ENCODE measurements at places on chromosomes 7 and 10.

DNA sequence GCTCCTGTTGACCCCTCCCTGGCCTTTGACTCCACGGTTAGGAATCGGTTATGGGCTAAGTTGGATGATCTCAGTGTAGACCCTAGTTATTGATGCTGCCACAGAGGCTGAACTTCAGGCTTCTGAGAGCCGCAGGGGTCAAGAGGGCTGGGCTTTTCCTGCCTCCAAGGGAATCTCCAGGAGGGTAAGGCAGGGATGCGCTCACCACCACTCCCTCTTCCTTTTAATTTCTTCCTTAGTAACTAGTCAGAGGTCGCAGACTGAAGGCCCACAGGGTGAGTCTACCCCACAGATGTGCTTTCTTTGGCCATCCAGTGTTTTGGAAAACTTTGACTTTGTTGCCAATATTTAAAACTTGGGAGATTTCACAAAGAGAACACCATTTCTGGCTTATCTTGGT, 151.0 kb upstream of the TCF7L2 start:
- DNase-seq: no peak

- DNase-seq: no peak
Measured at GRCh38 chr10:75107756-75108683, 3.4 kb upstream of the SAMD8 start.

GRCh38 chr7:149884016-149884415, 10.2 kb downstream of the ATP6V0E2 start:
- DNase-seq: no peak

- no peak for DNase-seq
Measured at GRCh38 chr7:50304129-50304910, at the start of gene IKZF1. Gene IKZF1 (plus strand): TSS chr7:50304716. CDS start chr7:50319062, 14,346 bp downstream.

DNA sequence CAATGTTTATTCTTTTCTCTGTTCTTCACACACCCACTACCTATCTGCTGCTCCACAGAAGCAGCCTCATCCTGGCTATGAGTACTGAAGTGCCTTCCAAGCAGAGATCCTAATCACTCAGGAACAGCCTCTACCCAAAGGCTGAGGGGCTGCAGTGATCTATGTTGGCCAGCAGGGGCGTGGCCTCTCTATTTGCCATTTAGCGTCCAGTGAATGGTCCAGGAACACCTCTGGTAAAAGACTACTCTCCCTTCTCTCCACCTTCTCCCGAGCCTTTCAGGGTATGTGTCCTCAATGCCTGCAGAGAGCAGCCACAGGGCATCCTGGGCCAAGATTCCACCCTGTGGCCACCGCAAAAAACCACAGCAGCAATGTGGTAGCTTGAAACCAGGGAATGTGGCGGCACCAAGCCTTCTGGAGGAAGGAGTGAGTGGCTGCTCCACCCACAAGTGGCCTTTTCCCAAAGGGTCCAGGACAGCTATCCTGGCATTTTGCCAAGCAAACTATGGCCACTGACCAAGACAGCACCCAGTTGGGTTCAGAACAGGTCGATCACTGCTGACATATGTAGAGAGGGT, 70.9 kb downstream of the SYPL1 start:
- DNase-seq: no peak

DNA sequence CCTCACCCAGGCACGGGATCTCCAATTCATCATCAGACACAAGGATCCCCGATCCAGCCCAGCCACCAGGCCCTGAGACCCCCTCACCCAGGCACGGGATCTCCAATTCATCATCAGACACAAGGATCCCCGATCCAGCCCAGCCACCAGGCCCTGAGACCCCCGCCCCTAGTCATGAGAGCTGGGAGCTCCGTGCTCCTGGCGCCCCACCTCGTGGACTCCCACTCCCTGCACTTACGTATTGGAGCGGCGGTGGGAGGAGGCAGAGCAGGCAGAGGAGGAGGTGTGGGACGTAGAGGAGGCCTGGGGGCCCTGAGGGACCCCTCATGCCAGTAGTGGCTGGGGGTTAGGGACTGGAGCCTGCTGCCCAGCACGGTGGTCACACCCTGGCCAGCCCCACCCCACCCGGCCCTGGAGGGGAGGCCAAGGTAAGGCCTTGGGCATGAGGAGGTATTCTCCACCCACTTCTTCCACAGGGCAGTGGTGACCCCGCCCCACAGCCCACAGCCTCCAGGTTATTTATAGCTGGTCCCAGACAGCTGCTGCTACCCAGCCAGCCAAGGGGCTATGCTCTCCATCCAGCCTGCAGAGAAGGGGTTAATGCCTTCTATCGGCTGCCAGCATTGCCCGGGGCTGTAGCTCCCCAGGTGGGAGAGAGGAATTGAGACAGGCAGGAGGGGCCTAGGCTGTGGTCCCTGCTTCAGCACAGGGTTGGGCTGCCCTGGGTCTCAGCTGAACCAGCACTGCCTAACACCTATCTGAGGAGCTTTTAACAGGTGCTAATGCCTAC, 17.6 kb upstream of the CRHR2 start:
- DNase-seq: no peak

DNA sequence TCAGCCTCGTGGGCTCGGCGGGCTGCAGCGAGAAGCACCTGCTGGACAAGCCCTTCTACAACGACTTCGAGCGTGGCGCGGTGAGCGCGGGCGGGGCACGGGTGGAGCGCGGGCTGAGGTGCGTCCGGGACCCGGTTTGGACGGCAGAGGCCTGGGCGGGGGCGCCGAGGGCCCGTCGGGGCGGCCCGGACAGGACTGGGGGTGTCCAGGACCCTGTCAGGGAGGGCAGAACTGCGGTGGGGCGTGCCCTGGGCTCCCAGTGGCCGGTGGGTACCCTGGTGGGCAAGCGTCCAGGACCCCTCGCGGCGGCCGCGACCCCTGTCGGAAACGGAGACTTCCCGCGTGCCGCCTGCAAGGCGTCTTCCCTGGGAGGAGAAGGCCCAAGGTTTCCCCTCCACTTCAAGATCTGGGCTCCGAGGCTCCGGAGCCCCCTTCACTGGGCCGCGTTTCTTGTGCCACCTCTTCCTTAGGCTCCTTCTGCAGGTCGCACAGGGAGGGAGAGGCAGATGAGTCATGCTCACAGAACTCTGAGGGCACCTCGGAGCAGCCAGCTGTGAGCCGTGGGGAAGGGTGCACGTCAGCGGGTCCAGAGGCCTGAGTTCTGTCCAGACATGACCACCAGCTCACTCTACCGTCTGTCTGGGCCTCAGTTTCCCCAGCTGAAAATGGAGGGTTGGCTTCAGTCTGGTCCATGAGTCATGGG, 485 bp downstream of the ALOX5 start:
- no peak for DNase-seq

GRCh38 chr10:20215547-20216152, 399.4 kb downstream of the PLXDC2 start:
- DNase-seq: no peak

DNA sequence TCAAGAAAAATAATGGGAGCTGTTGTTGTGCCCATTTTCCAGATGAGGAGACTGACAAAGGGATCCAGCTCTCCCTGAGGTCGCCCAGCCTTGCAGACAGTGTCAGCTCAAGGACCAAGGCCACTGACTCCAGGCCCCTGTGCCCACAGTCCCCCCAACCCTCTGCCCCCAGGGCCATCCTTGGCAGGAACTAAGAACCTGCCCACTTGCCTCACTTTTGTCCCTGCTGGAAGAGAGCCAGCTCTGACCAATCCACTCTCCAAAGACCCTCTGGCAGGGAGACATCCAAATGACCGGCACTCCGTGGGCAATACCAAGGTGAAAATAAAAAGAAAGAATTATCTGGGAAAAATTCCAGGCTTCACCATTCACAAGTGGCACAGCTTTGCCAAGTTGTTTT, 101.3 kb downstream of the TCERG1L start:
- DNase-seq: no peak

GRCh38 chr7:85452674-85453073, 265.8 kb upstream of the SEMA3D start:
- no peak for DNase-seq

DNA sequence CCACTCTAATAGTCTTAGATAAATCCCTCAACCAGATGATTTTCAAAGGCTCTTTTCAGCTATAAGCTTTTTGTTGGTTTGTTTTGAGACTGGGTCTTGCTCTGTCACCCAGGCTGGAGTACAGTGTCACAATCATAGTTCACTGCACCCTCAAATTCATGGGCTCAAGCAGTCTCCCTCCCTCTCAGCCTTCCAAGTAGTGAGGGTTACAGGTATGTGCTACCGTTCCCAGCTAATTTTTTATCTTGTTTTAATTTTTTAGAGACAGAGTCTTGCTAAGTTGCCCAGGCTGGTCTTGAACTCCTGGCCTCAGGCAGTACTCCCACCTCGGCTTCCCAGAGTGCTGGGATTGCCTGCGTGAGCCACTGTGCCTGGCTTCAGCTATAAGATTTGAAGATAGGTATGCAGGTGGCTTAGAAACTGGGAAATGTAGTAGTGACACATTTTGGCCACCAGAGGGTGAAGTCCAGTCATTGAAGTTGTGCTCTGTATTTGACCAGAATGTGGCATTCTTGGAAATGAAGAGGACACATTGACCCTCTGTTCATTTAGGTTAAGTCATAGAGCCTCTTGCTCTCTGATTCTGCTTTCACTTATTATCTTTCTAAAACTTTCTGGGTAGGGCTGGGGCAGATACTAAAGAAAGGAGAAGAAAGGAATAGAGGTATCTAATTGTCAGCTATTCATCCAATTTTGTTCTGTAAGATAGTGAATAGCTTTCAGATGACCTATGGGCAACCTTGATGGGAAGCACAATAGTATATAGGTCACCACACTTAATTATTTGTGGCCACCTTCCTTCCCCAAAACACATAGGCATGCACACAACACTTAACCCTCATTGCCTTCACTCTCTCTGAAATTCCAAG, 36.0 kb downstream of the R3HCC1L start:
- no peak for DNase-seq

- no peak for DNase-seq
Measured at GRCh38 chr10:93180482-93180931, 106.8 kb downstream of the CYP26A1 start.

DNA sequence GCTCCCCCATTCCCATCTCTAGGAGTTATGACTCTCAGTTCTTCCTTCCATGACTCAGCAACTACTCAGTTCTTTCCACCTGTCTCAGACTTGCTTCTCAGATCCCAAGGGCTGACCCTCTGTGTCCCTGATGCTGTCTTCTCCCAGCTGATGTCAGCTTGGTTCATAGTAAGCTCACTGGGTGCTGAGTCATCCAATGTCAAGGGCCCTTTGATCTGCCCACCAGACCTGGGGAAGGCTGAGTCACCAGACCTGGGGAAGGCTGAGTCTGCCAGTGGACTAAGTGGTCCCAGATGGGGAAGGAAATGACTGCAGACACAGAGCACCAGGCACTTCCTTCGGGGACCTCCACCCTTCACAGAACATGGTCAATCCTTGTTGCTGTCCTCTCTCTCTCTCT, 76.1 kb upstream of the ZEB1 start:
- no peak for DNase-seq

- no peak for DNase-seq
Measured at GRCh38 chr7:41217306-41217705, 485.6 kb downstream of the INHBA start.

DNA sequence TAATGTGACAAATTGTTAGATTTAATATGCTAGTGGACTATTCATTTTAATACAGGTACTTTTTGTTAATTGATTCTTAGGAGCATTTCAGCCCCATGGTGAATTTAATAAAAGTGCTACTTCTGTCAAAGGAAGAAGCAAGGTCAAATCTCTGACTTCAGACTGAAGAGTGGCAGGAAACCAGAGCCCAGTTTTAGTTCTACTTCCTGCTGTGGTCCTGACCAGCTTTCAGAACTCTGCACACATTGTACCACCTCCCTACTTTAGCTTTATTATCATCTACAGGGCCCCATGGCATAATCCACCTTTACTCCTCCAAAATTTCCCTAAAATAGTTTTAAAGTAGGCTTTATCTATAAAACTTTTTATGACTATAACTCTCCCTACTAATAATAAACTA, 33.7 kb downstream of the CTTNBP2 start:
- no peak for DNase-seq

- DNase-seq: no peak
Measured at GRCh38 chr10:121450247-121450646, 148.0 kb downstream of the FGFR2 start.

- no peak for DNase-seq
Measured at GRCh38 chr7:69049326-69049725, 548.9 kb upstream of the AUTS2 start.

GRCh38 chr7:3861941-3862340, 560.9 kb downstream of the SDK1 start:
- no peak for DNase-seq

DNA sequence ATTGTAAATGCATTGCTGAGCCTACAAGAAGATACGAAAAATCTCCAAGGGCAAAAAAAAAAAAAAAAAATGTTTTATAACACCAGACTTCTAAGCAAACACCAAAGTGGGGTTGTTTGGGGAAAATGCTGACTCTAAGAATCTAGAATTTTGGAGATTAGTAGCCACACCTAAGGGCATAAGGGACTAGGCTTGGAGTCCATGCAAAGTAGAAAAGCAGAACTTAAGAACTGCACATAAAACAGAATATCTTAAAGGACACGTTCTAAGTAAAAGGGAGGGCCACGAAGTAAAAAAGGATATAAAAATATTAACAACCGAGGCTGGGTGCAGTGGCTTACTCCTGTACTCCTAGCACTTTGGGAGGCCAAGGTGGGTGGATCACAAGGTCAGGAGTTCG, 269.8 kb upstream of the AUTS2 start:
- no peak for DNase-seq

DNA sequence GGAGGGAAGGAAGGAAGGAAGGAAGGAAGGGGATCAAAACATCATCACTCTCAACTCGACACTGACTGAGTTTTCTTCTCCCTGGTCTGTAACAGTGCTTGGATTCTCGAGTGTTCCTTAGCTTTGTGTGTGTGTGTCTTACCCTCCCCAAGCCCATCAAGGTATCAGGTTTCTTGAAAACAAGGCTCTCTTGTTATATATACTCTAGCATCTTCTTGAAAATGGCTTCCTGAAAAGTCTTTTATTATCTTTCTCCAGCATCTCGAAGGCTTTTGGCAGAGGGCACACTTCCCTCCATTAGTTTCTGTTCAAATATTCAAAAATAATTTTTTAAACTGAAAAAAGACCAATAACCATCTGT, 13.4 kb downstream of the SERPINE1 start:
- DNase-seq: no peak

DNA sequence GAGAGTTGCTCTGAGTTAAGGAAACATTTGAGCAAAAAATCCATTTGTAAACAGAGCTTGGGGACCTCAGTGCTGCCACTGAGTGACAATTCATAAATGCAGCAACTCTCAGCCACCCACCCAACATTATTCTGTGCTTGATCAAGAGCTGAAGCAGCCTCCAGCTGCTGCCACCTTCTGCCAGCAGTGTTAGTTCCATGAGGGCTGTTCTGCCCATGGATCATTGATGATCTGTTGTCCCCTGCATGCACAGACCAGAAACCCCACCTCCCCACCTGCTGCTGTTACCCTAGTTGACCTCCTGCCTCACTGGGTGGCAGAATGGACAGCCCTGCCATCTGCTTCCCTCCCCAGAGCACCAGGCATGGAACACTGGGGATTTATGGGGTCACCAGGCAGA, 305.4 kb downstream of the KCNMA1 start:
- peak; percentile 39 for DNase-seq

GRCh38 chr10:74835963-74836362, 9.6 kb downstream of the KAT6B start:
- DNase-seq: no peak

- no peak for DNase-seq
Measured at GRCh38 chr7:41207141-41207540, 495.7 kb downstream of the INHBA start.

Measured in NCI-H446 treated with DMSO at 0.1 percent for 48 hours (cell line).